Caco-2 (cell line): ENCODE measurements at places on chromosomes 6 and 20. TPM values are rescaled to one million over a fixed set of nuclear protein-coding genes. Genes with fewer than 3 reads are reported as not detected.

DNA sequence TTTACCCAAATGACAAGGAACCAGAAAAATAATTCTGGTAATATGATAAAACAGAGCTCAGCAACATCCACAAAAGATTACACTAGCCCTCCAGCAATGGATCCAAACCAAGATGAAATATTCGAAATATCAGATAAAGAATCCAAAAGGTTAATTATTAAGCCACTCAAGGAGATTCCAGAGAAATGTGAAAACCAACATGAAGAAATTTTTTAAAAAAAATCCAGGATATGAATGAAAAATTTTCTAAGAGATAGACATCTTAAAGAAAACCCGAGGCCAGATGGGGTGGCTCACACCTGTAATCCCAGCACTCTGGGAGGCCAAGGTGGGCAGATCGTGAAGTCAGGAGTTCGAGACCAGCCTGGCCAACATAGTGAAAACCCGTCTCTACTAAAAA, 124.4 kb downstream of the CDK19 start:
- DNase-seq = no peak
- peaks cover 23% of the 10 kb centered on the region for H3K4me1 ChIP-seq
- H3K27ac ChIP-seq = no peak overlapping the region
- H3K4me3 ChIP-seq = no peak overlapping the region

DNA sequence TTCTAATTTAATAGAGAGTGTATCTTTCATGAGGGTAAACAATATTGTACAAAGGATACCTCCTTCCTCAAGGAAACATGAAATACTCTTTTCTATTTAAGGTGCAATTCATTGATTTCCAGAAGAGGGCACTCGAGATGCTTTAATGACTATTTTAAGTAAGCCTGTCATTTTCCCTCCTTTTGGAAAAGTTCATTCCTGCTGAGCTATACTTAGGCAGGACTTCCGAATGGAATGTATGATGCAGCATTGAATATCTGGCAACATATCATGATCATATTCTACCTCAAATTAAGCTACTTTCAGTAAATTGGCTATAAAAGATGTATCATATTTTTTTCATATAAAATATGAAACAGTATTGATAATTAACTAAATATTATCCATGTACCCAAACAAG, 5.0 kb downstream of the DST start:
- DNase-seq = peak; percentile 47
- no peak overlapping the region for H3K4me3 ChIP-seq
- H3K27me3 ChIP-seq = no peaks in the 10 kb centered on the region
- no peaks in the 10 kb centered on the region for H3K36me3 ChIP-seq

DNA sequence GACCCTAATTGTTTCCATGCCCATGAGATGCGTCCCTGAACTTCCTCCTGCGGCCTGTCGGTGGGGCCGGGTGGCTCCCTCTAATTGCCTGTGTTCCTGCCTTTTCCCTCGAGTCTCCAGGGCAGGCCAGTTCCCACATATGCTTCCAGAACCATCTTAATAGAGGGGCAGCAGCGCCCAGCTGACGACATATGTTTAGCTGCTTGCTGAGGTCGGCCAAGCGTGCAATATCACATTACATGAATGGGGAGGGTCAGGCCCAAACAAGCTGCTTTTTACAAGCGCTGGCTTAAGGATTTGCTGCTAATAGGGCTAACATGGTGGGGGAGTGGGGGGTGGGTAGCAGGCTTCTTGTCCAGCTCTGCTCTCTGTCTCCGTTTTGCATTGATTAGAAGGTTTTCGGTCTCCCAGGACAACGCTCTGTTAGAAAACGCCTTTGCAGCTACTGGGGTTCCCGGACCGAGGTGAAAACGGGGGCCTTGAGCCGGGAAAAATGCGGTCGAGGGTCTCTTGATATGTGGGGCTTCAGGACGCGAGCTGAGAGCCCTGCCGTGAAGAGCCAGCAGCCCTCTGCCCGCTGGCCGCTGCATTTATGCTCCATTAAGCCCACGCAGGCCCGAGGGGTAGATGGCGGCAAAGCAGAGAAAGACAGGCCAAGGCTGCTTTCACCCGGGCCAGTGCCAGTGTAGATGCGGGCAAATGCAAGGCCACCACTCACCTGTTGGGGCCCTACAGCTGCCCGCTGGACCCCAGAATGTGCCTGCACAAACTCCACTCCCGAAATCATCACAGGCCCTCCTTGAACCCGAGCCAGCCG, 308.5 kb downstream of the BMP7 start:
- no peaks in the 10 kb centered on the region for H3K4me1 ChIP-seq
- H3K27ac ChIP-seq = no peak overlapping the region
- no peak overlapping the region for H3K4me3 ChIP-seq
- H3K36me3 ChIP-seq = no peaks in the 10 kb centered on the region
- no peaks in the 10 kb centered on the region; the same call in none of the 2 replicates for H3K27me3 ChIP-seq

DNA sequence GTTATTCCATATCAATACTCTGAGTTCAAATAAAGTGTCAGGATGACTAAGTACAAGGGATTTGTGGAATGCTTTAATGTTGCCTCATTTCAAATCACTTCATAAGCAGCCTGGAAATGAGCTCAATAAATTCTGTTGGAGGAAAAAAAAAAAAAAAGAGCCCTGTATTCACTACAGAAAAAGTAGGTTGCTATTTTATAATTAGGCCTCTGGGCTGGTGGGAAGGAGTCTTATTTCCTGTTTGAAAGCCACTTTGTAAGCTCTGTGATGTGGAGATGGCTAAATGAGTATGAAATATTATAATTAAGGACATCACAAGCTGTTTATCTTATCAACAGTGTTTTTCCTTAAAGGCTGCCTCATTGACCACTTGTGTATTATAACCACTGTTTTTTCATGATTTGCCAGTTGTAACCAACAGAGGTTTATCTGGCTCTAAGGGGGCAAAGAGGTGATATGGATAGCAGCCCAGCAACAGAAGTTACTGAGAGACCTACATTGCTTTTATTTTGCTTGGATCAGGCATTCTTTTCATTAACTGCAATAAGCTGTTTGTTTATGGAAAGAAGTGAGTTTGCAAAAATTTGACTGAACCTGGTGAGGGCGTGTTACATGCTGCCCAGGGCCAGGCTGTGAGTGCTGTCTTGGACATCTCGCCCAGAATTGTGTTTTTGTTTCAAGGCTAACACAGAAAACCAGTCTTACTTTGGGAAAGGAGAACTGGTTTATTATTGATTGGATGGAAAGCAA, 563.3 kb upstream of the MAP3K7 start:
- no peaks in the 10 kb centered on the region for H3K36me3 ChIP-seq
- H3K4me1 ChIP-seq = no peaks in the 10 kb centered on the region
- no peak for DNase-seq
- H3K4me3 ChIP-seq = no peak overlapping the region

- H3K27me3 ChIP-seq = no peaks in the 10 kb centered on the region
- no peak overlapping the region for H3K27ac ChIP-seq
- no peak for DNase-seq
- H3K4me1 ChIP-seq = no peaks in the 10 kb centered on the region
These were observed 235.0 kb upstream of the RIN2 start for GRCh38 chr20:19522836-19523590.

DNA sequence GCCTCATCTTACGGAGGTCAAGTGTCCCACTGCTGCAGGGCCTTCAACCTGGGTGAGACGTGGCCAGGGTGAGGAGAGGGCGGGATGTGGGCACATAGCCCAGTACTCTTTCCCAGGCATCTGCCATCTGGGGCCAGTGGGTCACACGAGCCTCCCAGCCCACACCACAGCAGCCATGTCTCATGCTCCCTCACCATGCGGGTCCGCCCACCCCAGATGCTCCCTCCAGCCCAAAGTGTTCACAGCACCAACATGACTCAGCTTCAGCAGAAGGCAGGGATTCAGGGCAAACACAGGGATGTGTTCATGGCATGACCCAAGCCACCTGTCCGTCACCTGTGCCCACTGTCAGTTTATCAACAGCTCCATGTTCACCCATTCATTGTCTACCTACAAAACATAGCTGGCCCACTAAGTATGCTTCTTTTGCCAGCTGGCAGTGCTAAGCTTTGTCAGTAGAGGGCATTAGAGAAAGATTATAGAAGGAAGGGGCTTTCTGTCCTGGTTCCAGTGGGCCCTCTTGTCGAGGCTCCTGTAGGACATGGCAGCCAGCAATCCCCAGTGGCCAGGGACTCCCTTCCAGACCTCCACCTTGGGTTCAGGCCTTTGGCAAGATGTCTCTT, 109.2 kb downstream of the FOXF2 start:
- peaks cover 2% of the 10 kb centered on the region for H3K27me3 ChIP-seq
- no peak overlapping the region for H3K4me3 ChIP-seq
- H3K36me3 ChIP-seq = no peaks in the 10 kb centered on the region
- DNase-seq = no peak
- no peak overlapping the region for H3K27ac ChIP-seq

LPIN3 gene
- 32.6 and 32.8 TPM in 2 replicates for total RNA-seq

LST1 gene
- total RNA-seq = not detected in 2 replicates
